ENCODE measurements at places on chromosomes 16 and 17.

GRCh38 chr16:78942625-78943245, 657.8 kb downstream of the MAF start:
- DNase-seq = no peak

- DNase-seq = no peak
Measured at GRCh38 chr16:4918781-4919251, 18.1 kb downstream of the PPL start.

DNA sequence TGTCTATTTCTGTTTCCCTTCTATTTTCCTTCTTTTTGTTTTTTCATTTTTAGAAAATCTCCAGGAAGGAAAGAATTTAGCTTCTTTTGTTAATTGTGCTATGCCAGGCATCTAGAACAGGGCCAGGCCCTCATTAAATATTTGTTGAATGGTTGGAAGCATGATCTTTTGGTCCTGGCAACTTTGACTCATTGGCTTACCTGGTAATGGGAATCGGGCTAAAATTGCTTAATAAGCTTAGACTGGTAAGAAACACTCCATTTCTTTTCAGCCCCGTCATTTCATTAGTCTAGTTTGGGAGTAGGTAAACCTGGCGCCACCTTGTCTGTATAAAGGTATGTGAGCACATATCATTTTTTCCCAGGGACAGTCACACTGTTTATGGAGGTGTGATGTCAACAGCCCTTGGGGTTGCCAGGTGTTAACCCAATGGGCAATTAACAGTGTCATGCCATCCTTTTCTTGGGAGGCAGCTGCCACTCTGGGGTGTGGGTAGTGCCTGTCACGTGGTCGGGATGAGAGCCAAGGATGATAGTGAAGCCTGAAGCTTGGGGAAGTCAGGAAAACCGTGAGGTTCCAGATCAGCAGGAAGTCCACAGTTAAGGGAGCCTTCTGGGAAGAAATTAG, 9.5 kb upstream of the NDEL1 start:
- DNase-seq = no peak

GRCh38 chr16:86303787-86304678, 206.3 kb upstream of the FOXF1 start:
- DNase-seq = no peak

DNA sequence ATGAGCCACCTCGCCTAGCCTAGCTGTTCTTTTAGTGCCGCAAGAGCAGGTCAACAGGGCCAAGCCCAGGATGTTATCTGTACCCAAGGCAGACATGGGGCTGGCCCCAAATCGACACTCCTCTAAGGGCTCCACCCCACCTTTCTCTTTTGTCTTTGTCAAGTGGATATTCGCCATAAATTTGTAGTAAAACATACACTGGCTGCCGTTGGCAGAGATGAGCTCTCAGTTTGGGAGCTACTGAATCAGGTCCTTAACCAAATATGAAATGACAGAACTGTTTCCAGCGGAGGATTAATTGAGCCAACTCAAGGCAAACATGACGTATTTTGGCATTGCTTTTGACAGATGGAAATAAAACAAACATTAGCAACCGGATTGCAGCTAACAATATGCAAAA, 556.9 kb upstream of the CDH5 start:
- no peak for DNase-seq

- no peak for DNase-seq
Measured at GRCh38 chr17:19247473-19247872, 10.3 kb downstream of the EPN2 start.

GRCh38 chr16:23342083-23342640, 40.1 kb downstream of the SCNN1B start:
- DNase-seq = no peak

DNA sequence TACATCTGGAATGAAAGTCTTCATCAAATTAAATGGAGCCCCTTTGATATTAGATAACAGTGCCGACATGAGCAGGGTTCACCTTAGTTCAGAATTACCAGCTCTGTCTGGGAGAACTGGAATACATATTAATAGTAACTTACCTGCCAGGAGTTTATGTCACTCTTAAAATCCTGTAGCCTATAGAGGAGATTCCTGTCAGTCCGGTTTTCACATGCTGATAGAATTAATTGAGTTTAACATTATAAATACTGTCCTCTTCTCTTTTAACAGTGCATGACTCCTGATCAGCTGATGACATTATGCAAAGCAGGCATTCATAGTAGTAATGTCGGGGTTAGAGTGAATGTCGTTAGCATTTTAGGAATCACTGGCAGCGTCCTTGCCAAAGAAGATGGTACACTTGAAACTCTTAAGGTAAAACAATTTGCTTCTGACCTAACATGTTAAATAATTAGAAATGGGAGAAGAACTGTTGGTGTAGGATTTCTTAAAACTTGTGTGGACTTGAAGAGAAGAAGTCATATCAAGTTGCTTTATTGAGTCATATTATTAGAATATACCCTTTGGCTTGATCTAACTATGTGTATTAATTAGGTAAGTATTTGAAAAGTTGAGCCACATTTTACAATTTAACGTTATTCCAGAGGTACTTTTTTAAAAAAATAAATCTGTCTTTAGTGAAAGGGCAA, 34.3 kb downstream of the HEATR3 start:
- no peak for DNase-seq

- DNase-seq = no peak
Measured at GRCh38 chr17:50447870-50448595, 20.6 kb downstream of the CHAD start.

GRCh38 chr16:10870137-10870776, 6.7 kb upstream of the CIITA start:
- no peak for DNase-seq

DNA sequence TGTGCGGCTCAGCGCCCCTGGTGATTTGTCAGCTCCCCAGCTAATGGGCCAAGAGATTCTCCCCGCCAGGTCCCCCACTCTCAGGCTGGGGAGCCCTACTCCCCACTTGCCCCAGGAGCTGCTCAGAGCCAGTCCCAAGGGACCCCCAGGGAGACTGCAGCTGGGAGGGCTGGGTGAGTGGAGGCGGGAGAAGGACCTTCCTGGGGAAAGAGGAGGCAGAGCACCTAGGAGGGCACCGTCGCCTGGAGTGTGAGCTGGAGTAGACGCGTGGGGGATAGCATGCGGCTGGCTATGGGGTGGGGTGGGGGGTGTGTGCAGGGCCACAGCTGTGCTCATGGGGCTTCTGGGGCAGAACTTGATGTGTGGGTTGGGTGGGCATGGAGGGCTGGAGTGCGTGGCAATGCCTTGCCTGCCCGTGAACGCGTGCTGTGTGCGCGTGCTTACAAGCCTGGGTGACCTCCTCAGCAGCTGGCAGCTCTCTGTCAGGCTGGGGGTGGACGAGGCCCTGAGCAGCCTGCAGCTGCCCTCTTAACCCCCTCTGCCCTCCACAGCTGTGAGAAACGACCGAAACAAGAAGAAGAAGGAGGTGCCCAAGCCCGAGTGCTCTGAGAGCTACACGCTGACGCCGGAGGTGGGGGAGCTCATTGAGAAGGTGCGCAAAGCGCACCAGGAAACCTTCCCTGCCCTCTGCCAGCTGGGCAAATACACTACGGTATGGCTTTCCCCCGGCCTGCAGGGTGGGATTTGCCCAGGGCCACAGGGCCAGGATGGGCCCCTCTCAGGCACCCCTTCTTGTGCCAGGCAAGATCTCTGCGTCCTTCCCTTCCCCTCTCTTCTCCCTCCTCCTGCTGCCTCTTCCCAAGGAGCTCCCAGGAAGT, 12.9 kb downstream of the GJD3 start:
- DNase-seq = no peak

DNA sequence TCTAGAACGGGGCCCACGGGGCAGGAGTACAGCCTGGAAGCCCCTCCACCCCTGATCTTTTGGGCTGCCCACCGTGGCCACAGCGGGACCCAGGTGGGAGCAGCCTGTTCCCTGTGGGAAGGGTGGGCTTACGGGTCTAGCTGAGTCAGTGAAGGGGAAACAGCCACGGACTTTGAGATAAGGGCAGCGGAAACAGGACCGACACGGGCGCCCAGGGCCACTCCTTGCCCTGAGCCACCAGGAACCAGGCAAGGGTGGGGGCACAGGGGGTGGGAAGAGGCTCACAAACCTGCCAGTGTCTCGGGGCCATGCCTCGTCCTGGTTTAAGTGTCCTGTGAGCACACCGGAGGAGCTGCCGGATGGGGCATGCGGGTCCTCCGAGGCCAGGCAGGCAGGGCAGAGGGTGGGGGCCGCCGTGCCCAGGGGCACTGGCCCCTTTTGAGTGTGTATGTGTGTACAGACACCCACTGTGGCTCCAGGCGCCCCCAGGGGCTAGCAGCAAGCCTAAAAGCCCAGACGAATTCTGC, 47.6 kb upstream of the PVALEF start:
- DNase-seq = no peak

DNA sequence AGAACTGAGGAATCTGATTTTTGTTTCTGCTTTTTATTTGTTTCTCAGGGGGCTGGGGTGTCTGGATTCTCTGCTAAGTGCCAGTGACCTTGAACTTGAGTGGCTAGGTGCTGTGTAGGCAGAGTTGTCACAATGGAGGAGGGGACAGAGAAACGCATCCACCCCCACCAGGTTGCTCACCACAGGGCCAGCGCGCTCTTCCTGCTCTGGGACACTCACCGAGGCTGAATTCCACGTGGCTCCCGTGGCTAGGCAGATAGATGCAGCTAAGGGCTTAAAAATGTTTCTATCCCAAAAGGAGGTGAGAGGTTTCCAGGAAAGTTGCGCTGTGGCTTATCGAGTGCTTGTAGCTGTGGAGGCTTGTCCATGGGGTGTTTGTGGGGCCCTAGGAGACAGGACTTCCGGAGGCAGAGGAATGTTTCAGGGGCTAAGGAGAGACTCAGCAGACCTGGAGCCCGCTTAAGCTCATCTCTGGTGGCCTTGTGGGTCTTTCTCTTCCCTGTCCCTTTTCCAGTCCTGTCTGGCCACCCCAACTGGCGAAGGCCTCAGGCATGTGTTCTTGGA, 36.8 kb downstream of the ADCY7 start:
- peak; percentile 2 for DNase-seq
